Muscle of arm (tissue), 14 donors: ENCODE measurements at places on chromosomes 6 and 20.

DNA sequence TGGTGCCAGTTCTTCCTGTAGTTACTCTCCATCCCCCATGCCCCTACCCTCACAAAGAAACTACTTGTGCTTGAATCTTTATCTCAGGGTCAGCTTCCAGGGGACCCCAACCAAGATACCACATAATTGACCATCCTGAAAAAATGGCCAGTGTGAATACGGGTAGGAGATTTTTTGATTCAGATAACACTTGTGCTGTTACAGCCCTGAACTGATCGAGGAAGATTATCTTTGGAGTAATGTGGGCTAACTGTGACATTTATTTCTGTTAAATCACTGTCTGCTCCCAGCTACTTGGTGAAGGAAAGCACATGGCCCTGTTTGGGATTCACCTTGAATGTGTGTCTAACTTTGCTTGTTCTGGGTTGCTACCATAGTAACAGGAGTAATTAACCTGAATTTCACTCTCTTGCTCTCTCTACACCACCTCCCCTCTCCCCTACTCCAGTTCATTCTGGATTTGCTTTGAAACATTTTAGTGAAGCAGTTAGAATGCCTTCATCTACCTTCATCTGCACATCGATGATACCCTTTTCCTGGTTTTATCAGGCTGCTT is 219.6 kb upstream of the CHD6 start:
- DNase-seq = no peak

DNA sequence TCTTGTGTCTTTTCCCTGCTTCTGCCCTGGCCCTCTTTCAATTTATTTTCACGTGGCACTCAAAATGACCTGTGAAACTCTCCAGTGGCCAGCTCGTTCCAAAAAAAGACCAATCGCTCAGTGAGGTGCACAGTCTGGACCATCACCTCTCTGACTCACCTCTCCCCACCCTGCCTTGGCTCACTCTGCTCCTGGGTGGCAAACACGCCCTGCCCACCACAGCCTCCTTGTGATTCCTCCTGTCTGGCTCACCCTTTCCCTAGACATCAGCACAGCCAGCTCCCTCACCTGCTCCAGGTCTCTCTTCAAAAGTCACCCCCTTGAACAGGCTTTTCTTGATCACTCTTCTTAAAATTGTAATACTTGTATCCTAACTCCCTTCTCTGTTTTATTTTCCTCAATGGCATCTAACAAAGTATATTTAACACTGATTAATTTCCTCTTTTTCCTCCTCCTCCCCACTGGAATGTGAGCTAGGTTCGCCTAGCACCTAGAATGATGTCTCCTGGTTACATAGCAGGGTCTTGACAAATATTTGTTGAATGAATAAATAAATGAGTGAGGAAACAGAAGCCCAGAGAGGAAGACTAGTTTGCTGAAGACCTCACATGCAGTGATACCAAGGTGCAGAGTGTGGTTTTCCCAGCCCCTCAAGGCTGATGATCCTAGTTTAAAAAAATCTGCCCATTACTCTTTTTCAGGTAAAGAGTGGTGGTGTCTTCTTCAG is 109.0 kb downstream of the GJA10 start:
- no peak for DNase-seq

DNA sequence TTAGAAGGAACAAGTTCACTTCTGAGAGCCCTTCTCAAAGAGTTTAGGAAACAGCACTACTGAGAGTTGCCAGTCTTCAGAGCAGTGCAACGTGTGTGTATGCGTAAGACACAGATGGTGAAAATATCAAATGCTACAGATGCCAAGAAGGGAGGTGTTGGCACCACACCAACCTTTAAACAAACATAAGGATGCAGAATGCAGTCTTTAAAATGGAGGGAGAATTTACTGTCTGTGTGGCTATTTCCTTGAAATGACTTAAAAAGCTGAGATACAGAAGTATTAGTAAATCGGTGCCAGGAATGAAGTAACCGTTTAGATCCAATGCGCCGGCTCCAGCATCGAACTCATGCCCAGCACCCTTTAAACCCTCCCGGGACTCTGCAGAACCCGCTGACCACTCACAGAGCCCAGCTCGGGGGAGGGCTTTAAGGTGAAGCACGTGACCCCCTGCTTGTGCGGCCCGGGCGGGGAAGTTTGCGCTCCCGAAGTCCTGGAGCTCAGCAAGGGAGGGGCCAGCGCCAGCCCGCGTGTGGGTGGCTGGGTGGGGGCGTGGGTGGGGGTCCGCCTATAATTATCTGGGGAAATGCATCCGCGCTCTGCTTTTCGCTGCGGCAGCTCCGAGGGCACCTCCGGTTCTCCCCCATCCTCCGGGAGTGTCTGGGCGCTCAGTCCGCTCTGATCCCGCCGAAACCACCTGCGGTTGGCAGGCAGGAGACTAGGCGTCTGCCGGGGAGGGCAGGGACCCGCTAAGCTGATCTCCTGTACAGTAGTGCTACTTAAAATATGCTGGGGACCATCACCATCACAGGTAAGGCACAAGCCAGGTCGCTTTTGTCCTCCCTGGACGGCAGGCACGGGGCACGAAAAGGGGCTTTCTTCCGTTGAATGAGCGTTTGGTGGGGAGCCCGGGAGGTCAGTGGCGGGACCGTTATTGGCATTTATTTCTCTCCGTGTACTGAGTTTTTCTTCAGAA is 66.0 kb downstream of the ZBTB2 start:
- peak; percentile 77 for DNase-seq

GRCh38 chr6:14384175-14384949 is 266.8 kb downstream of the CD83 start:
- no peak for DNase-seq

DNA sequence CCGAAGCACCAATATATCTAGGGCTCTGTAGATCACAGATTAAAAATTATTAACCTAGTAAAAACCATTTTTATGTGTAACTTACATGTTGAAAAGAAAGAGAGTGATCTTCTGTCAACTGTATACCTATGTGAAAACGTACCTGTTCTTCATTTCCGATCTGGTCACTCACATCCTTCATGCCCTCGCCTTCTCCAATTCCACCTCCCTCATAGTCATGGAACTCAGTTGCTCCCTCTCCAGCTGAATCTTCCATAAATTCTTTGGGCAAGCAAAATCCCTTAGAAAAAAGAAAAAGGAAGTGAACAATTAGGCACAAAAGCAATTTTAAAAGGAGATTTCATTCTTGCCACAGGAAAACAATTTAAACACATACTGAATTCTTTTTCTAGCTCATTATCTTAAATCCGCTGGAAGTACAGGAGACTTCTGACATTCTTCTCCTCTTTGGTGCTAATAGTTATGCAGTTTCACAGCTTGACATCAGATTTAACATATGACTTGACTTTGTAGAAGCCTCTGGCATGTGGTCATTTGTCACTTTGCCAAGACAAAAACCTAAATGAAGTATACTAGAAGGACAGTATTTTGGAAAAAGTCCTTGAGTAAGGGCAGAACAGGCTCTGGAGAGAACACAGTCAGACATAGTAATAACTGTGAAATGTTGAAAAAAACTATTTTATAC is 29.5 kb upstream of the LYRM2 start:
- no peak for DNase-seq

GRCh38 chr6:259901-260508 is 32.3 kb upstream of the DUSP22 start:
- DNase-seq = no peak

GRCh38 chr20:640674-641515 is 12.1 kb downstream of the SRXN1 start:
- no peak for DNase-seq

DNA sequence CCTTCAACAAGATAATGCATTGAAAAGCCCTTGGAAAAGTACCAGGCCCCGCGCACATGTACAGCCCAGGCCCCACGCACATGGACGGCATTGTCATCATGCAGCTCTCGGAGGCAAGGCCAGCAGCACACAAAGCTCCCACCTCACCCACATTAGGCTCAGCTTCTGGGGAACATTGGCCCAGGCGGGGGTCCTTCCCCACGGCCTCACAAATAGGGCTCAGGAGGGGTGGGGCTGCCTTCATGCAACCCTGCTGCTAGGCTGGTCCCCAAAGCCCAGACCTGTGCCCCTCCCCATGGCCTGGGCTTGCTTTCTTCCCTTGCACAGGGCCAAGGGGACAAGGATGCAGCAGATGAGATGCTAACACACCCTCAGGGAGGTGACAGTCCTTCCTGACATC is 26.7 kb downstream of the NPEPL1 start:
- DNase-seq = no peak

GRCh38 chr6:11604215-11604614 is 66.7 kb downstream of the TMEM170B start:
- no peak for DNase-seq

- DNase-seq = no peak
These were observed 559 bp downstream of the APMAP start for GRCh38 chr20:24991897-24992486.

DNA sequence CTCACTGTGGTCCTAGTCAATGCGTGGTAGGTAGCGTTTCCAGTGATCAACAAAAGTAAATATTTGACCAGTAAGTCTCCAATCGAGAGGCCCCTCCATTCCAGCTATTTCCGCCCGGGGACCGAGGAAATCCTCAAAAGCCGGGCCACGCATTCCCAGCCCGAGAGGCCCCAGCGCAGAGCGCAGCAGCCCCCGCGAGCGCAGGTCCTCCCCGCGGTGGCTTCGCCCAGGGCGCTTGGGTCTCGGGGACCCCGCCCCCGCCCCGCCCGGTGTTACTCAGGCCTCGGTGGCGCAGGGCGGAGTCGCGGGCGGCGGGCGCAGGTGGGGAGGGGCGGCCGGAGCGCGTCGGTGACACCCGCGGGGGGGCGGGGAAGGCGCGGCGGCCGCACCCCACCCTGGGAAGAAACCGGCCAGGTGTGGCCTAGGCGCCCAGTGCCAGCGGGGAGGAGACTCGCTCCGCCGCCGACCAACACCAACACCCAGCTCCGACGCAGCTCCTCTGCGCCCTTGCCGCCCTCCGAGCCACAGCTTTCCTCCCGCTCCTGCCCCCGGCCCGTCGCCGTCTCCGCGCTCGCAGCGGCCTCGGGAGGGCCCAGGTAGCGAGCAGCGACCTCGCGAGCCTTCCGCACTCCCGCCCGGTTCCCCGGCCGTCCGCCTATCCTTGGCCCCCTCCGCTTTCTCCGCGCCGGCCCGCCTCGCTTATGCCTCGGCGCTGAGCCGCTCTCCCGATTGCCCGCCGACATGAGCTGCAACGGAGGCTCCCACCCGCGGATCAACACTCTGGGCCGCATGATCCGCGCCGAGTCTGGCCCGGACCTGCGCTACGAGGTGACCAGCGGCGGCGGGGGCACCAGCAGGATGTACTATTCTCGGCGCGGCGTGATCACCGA is at the start of gene DSP:
TSS of gene DSP (plus strand) at position 497 of the 890 bp plus-strand sequence. CDS start at position 742, 245 bp downstream.
- peak; percentile 11 for DNase-seq

DNA sequence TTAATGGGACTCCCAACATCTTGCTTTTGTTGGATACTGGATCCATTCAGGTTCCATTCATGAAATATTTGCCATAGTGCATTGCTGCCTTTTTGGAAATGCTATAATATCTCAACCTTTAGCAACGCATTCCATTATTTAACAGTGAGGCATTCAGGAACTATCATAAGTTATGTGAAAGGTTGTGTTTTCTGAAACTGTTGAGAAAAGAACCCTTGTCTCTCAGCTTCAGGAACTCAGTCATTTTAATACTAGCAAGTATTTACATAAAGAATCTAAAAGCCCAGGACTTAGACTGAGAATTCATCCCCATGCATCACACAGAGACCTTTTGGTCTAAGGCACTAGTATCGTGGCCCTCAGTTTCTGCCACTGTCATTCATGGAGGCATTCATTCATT is 24.9 kb upstream of the SASH1 start:
- no peak for DNase-seq

DNA sequence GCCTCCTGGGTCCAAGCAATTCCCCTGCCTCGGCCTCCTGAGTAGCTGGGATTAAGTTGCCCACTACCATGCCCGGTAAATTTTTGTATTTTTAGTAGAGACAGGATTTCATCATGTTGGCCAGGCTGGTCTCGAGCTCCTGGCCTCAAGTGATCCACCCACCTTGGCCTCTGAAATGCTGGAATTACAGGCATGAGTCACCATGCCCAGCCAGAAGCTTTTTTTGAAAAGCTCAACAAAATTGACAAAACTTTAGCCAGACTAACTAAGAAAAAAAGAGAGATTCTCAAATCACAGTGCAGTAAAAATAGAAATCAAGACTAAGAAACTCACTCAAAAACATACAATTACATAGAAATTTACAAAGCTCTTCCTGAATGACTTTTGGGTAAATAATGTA is 420.6 kb downstream of the COL12A1 start:
- DNase-seq = no peak

- no peak for DNase-seq
These were observed 146.2 kb downstream of the MMS22L start for GRCh38 chr6:97136626-97137358.

DNA sequence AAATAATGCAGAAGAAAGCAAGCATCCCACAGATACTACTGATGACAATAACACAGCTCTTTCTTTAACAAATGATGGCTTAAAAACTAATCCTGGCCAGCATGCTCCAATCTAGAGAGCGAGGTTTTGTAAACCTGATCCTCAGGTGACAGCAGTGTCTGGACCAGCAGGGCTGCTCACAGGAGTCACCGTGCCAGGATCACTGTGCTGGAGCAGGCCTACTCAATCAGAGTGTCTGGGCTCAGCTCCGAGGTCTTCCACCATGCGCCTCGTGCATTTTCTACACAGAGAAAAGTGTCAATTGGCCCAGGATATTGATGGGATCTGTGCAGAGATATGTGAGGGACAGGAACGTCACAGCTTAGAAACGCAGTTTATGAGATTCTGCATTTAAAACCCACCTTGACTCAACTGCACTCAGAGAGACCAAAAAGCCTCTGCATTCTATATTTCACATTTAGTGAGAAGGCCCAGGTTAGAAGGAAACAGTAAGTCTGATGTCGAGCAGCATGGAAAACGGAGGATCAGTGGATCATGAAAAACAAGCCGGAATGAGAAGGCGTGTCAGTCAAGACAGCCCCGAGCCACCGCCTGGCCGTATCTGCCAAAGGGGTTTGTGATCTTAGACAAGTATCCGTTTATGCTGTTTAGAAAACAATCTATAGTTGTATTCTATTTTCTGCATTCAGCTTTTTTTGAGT is 7.8 kb downstream of the RAMACL start:
- no peak for DNase-seq

- no peak for DNase-seq
These were observed 21.6 kb downstream of the DUSP22 start for GRCh38 chr6:313917-314316.

DNA sequence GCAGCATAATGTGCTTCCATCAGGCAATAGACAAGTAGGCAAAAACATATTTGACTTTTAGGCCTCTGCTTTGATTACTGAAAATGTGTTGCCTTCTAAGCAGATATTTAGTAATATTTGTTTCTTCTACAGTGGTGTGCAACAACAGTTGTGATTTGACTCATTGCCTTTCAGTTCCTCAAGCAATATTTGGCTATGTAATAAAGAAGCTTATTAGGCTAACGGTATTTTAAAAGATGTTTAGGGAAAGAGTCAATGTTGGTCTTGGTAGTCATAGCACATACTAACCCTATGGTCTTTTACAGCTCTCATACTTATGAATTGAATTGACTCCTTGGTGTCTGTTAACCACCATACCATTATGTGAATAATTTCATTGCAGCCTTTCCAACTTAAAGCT is 124.1 kb downstream of the GRIK2 start:
- no peak for DNase-seq

DNA sequence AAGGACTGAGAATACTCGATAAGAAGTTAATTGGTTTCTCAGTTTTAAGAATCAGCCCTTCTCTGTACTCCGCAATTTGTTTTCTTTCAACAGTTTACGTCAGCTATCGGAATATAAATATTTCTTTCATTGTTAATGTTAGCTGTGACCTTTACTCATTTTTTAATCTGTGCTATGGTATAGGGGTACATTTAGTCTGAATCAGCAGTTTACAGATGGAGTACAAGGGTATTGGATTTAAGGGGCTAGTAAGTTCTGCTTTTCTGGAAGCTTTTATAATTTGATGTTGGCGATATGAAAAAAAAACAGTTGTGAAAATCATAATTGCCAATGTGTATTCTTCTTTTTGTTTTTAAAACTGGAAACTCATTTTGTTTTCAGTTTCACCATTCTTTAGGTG is 23.0 kb downstream of the FAM135A start:
- DNase-seq = no peak
